Bronchial epithelial cell (primary cell): ENCODE measurements at places on chromosomes 13 and 19. TPM values are rescaled to one million over a fixed set of nuclear protein-coding genes. Genes with fewer than 3 reads are reported as not detected.

- no peak for DNase-seq
Observed at GRCh38 chr13:52686376-52686775, 33.7 kb downstream of the SUGT1 start.

Gene AMER2
- not detected in 2 replicates for total RNA-seq

- no peak for DNase-seq
Observed at GRCh38 chr19:757811-758668, 7.1 kb downstream of the MISP start.

DNA sequence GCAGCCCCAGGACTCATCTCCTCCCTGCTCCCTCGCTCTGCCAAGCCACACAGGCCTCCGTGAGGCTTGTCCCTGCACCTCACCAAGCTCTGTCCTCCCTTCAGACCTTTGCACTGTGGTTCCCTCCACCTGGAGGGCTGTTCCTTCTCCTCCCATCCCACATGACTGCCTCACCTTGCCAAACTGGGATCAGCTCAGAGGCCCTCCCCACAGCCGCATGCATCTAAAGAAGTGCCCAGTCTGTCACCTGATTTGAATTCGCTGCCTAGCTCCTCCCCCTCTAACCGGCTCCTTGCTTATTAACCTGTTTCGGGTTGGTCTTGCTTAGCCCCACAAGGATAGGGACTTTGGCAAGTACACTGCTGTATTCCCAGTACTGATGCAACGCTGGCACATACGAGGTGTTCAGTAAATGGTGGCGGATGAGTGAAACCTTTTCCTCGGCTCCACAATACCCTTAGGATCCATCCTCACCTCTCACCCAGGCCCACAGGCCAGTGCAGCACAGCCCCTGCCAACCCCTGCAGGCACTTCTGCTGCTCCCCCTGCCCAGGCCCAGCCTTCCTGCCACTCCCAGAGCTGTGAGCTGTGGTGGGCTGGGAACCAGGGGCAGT is 4.4 kb downstream of the AKT2 start:
- no peak for DNase-seq

GRCh38 chr19:1041272-1041834 is 1.4 kb downstream of the ABCA7 start:
- DNase-seq, result no peak

GRCh38 chr13:109158383-109158782 is 529.0 kb downstream of the MYO16 start:
- DNase-seq, result peak; percentile 61

DNA sequence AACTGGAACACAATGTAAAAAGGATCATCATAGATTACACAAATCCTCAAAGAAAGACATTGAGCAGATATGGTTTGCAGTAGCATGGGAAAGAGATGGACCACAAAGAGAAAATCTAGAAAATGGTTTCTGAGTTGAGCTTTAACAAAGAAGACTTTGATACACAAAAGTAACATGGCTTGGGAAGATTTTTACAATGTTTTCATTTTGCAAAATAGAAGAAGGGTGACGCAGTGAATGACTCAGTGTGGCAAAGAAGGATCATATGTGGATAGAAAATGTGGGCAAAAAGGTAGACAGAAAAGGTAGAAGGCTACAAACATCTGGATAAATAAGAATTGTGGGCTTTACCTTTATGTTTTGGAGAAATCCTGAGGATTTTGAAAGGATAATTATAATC is 1220.5 kb downstream of the PCDH17 start:
- DNase-seq, result peak; percentile 25

- DNase-seq, result no peak
Observed at GRCh38 chr19:52007451-52007805, 583 bp downstream of the ZNF615 start.

- no peak for DNase-seq
Observed at GRCh38 chr13:98310485-98311199, 133.6 kb upstream of the RNF113B start.

DNA sequence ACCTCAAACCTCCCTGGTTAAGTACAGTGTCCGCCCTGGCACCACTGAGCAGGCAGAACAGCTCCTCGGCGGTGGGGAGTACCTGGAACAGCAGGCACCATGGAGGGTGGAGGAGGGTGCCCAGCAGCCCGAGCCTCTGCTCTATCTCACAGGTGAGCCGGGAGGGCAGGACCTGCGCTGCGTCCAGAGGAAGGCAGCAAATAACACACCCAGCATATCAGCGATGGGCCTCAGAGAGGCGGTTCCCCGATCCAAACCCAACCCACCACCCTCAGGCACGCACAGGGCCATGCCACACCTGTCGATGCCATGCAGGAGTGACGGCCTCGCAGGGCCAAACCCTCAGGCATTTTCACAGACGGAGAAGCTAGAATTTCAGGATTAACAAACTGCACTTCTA is 11.8 kb downstream of the PEPD start:
- DNase-seq, result no peak

Gene COMP
- not detected in 2 replicates for total RNA-seq

Gene NOVA2
- not detected in 2 replicates for total RNA-seq

GRCh38 chr19:52170863-52171320 is 529 bp downstream of the ZNF836 start:
- no peak for DNase-seq

Gene SUPT5H
- 41.9 and 48.1 TPM in 2 replicates for total RNA-seq

GRCh38 chr13:110559429-110559943 is 2.0 kb downstream of the RAB20 start:
- DNase-seq, result peak; percentile 18

Gene LRRC63
- not detected in 2 replicates for total RNA-seq
